Stimulated activated CD4-positive, alpha-beta T cell treated with anti-CD3 and anti-CD28 coated beads, Interleukin-4, amount 100 ng/mL, for 4 hours (primary cell): ENCODE measurements at places on chromosomes 13 and 19.

DNA sequence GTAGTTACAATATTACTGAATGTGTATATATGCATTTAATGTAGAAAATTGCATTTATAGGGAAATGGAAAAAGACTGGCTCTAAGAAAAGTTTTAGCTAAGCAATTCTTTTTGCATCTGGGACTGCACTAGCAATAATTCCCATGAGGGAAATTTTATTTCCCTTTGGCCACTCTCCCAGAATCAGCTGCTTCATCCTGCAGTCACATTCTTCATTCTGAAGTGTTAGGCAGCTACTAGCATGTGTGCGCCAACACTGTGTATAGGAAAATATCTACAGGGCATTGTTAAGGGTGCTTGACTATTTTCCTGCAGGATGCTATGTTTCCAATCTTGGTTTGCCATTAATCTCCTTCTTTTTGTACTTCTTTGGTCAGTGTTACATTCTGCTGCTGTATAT lies 312.8 kb upstream of the PCDH20 start:
- no peak for DNase-seq

GRCh38 chr19:1672038-1672768 lies 19.8 kb upstream of the TCF3 start:
- peak; percentile 68 for DNase-seq

GRCh38 chr13:49649963-49650312 lies 21.6 kb downstream of the ARL11 start:
- no peak for DNase-seq

GRCh38 chr19:40279120-40279551 lies 6.0 kb downstream of the AKT2 start:
- no peak for DNase-seq

GRCh38 chr13:76123548-76123947 lies 487.4 kb downstream of the LMO7 start:
- no peak for DNase-seq

DNA sequence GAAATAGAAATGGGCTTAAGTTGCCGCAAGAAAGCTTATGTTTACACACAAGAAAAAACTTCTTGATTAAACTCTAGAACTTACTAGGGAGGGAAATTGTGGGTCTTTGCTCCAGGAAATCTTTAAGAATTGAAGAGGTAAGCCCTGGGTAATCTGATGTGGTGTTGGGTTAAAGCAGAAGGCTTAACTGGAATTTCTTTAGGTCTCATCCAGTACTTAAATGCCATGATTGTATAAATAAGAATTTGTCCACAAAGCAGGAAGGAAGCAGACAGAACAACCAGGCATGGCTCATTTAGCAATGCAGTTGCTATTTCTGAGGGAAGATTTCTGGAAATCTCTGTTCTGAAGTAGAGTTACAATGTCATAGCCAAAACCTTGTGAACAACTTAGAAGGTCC lies 360.4 kb downstream of the KLF5 start:
- DNase-seq = no peak
